Peyer's patch (tissue), 4 donors: ENCODE measurements at places on chromosomes 13 and 19. TPM values are rescaled to one million over a fixed set of nuclear protein-coding genes. Genes with fewer than 3 reads are reported as not detected.

DNA sequence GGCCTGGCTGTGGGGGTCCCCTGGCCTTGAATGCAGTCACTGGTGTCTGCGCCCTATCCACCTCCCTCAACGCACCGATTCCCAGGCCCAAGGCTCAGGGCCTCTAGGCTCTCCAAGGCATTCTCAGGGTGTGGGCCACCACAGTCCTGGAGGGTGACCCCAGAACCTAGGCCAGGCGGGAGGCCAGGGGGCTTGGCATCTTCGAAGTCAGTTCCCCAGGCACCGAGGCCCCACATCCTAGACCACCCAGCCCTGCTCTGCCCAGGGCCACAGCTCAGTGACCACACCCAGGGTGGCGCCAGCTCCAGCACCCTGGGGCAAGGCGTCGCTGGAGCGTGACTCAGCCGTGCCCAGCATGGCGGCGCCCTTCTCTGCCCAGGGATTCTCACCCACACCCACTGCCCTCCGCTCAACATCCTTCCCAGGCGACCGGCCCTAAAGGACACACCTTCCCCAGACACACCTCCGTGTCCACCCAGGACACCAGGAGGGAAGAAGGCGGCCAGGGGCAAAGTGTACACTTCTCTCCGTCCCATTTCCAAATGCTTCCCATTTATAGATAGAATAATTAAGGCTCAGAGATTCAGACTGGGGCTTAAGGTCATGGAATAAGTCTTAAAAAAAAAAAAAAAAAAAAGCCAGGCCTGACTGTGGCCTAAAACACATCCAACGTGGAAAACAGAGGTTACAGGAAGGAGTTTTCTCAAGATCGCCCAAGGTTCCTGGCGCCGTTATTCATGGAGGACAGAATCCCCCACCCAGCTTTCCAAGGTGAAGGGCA is 36.4 kb upstream of the NANOS3 start:
- H3K4me3 ChIP-seq: peak overlapping the region; percentile 92
- no peaks in the 10 kb centered on the region for H3K36me3 ChIP-seq

Gene CLEC4M
- not detected for total RNA-seq

Gene ZNF93
- total RNA-seq: 8.3 TPM

Gene ZNF726
- 12.4 TPM for total RNA-seq

Gene KLK3
- 1.2 TPM for total RNA-seq

GRCh38 chr19:31944326-31944725 is 401.1 kb upstream of the ZNF507 start:
- no peak overlapping the region for H3K4me3 ChIP-seq
- H3K4me1 ChIP-seq: no peaks in the 10 kb centered on the region
- peaks cover 5% of the 10 kb centered on the region for H3K27me3 ChIP-seq
- H3K36me3 ChIP-seq: no peaks in the 10 kb centered on the region
- DNase-seq: no peak

GRCh38 chr13:52599848-52600603 is 42.2 kb upstream of the HNRNPA1L2 start:
- no peaks in the 10 kb centered on the region for H3K36me3 ChIP-seq
- no peaks in the 10 kb centered on the region for H3K27me3 ChIP-seq
- peak overlapping the region; percentile 44 for H3K27ac ChIP-seq
- H3K4me3 ChIP-seq: peak overlapping the region; percentile 45
- H3K4me1 ChIP-seq: peaks cover 4% of the 10 kb centered on the region

Gene PRSS57
- total RNA-seq: not detected

- H3K4me1 ChIP-seq: no peaks in the 10 kb centered on the region
- DNase-seq: no peak
- H3K4me3 ChIP-seq: no peak overlapping the region
Observed at GRCh38 chr13:113118261-113119021, 4.2 kb upstream of the F10 start.

DNA sequence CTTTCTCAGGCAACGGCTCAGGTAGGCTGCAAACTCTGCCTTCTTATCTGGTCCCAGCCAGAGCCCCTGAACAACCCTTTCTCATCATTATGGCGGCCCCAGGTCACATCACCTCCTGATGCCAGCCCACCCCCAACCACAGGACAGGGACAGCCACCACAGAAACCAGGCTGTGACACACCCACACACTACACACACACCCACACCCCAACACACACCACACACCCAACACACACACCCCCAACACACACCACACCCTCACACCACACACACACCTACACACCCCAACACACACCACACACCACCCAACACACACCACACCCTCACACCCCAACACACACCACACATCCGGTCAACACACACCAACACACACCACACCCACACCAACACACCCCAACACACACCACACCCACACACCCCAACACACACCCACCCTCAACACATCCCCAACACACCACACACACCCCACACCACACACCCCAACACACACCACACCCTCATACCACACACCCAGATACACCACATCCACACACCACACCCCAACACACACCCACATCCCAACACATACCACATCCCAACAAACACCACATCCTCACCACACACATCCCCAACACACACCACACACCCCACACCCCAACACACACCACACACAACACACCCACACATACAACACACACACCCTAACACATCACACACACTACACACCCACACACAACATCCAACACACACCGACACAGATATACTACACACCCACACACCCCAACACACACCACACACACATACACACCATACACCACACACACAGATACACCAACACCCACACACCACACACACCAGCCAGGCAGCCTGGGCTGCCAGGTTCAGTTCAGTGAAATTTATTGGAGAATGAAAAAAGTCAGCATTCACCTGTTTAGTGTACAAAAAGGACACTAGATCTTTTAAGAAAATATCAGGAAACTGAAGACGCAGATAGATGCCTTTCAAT is 4.2 kb upstream of the ISYNA1 start:
- peaks cover 12% of the 10 kb centered on the region for H3K4me1 ChIP-seq
- no peak overlapping the region for H3K4me3 ChIP-seq
- no peak for DNase-seq
- no peak overlapping the region for H3K27ac ChIP-seq

GRCh38 chr13:78121001-78121400 is 202.4 kb upstream of the EDNRB start:
- no peaks in the 10 kb centered on the region for H3K4me1 ChIP-seq
- H3K27me3 ChIP-seq: no peaks in the 10 kb centered on the region
- no peak for DNase-seq
- no peak overlapping the region for H3K4me3 ChIP-seq
- H3K27ac ChIP-seq: no peak overlapping the region

Gene MYPOP
- total RNA-seq: 17.7 TPM

- no peak overlapping the region for H3K27ac ChIP-seq
- no peak for DNase-seq
- peaks cover 83% of the 10 kb centered on the region for H3K36me3 ChIP-seq
- no peaks in the 10 kb centered on the region for H3K4me1 ChIP-seq
- H3K4me3 ChIP-seq: no peak overlapping the region
- H3K27me3 ChIP-seq: no peaks in the 10 kb centered on the region
Observed at GRCh38 chr19:7978179-7978825, 27.1 kb downstream of the ELAVL1 start.

Gene WDR88
- total RNA-seq: not detected

- no peak overlapping the region for H3K4me3 ChIP-seq
- no peak overlapping the region for H3K27ac ChIP-seq
- H3K36me3 ChIP-seq: no peaks in the 10 kb centered on the region
- no peaks in the 10 kb centered on the region for H3K27me3 ChIP-seq
- no peak for DNase-seq
Observed at GRCh38 chr13:109789262-109789661, 2.9 kb upstream of the IRS2 start.

- H3K4me1 ChIP-seq: peaks cover 7% of the 10 kb centered on the region
- no peaks in the 10 kb centered on the region for H3K36me3 ChIP-seq
- no peak overlapping the region for H3K27ac ChIP-seq
- no peaks in the 10 kb centered on the region for H3K27me3 ChIP-seq
Observed at GRCh38 chr19:17424743-17425365, 5.0 kb downstream of the MVB12A start.

GRCh38 chr19:55678121-55678671 is 3.2 kb downstream of the EPN1 start:
- no peaks in the 10 kb centered on the region for H3K36me3 ChIP-seq
- no peaks in the 10 kb centered on the region for H3K27me3 ChIP-seq
- peak overlapping the region; percentile 94 for H3K27ac ChIP-seq

GRCh38 chr19:49983645-49984229 is 22.8 kb upstream of the SIGLEC11 start:
- DNase-seq: peak; percentile 85
- no peaks in the 10 kb centered on the region for H3K4me1 ChIP-seq
- H3K36me3 ChIP-seq: no peaks in the 10 kb centered on the region

- H3K4me1 ChIP-seq: no peaks in the 10 kb centered on the region
- peaks cover 55% of the 10 kb centered on the region for H3K36me3 ChIP-seq
- DNase-seq: no peak
- no peak overlapping the region for H3K27ac ChIP-seq
- no peak overlapping the region for H3K4me3 ChIP-seq
- H3K27me3 ChIP-seq: no peaks in the 10 kb centered on the region
Observed at GRCh38 chr13:45356966-45357672, 16.1 kb upstream of the TPT1 start.

- H3K4me3 ChIP-seq: no peak overlapping the region
- no peak overlapping the region for H3K27ac ChIP-seq
- no peaks in the 10 kb centered on the region for H3K4me1 ChIP-seq
- DNase-seq: no peak
- no peaks in the 10 kb centered on the region for H3K36me3 ChIP-seq
Observed at GRCh38 chr19:42628411-42629140, 33.9 kb upstream of the CEACAM8 start.

GRCh38 chr19:13929340-13929739 is 8.9 kb downstream of the PODNL1 start:
- no peaks in the 10 kb centered on the region for H3K27me3 ChIP-seq
- no peaks in the 10 kb centered on the region for H3K4me1 ChIP-seq
- no peaks in the 10 kb centered on the region for H3K36me3 ChIP-seq
- no peak for DNase-seq
- no peak overlapping the region for H3K27ac ChIP-seq
- H3K4me3 ChIP-seq: no peak overlapping the region

DNA sequence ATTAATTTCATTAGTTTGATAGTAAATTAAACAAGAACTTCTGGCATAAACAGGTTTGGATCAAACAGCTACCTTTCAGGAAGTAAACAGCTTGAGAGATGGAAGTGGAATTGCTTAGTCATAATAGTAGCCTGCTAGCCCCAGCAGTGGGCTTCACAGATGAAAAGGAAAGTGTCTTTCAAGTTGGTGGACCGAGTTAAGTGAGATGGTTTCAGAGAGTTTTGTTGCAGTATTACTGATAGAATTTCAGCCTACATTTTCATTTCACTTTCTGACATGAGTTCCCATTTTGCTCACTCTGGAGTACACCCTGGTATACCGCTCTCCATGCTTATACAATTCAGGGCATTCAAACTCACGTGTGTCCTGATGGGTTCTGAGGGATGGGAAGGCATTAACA is 2.0 kb upstream of the PTOV1 start:
- H3K27ac ChIP-seq: no peak overlapping the region
- no peak overlapping the region for H3K4me3 ChIP-seq
- H3K27me3 ChIP-seq: no peaks in the 10 kb centered on the region

Gene CD79A
- total RNA-seq: 3.8 TPM

GRCh38 chr19:18428173-18428786 is 9.1 kb downstream of the SSBP4 start:
- no peaks in the 10 kb centered on the region for H3K36me3 ChIP-seq
- H3K4me3 ChIP-seq: peak overlapping the region; percentile 33
- H3K27ac ChIP-seq: peak overlapping the region; percentile 86
- H3K27me3 ChIP-seq: no peaks in the 10 kb centered on the region
- no peaks in the 10 kb centered on the region for H3K4me1 ChIP-seq

DNA sequence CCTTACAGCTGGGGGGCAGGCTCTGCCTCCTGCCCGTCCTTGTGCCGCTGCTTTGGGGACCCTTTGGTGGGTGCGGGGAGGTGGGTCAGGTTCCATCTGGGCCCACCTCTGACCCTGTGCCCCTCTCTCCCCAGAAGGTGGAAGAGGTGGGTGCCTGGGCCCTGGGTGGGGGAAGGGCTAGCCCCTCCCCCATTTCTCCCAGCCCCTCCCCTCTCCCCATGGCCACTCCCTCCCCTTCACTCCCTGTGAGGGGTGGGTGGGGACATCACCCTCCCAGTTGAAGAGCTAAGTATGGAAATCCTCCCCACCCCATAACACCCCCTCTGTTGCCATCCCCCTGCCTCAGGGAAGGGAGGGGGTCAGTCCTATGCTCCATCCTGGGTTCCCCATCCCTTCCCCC is 14.2 kb downstream of the ARHGEF1 start:
- no peaks in the 10 kb centered on the region for H3K36me3 ChIP-seq
- H3K27ac ChIP-seq: no peak overlapping the region
- no peaks in the 10 kb centered on the region for H3K4me1 ChIP-seq
- no peaks in the 10 kb centered on the region for H3K27me3 ChIP-seq

- H3K4me1 ChIP-seq: no peaks in the 10 kb centered on the region
- no peaks in the 10 kb centered on the region for H3K27me3 ChIP-seq
- no peak for DNase-seq
- no peaks in the 10 kb centered on the region for H3K36me3 ChIP-seq
- H3K4me3 ChIP-seq: no peak overlapping the region
Observed at GRCh38 chr13:30406779-30407416, 15.4 kb upstream of the UBE2L5 start.

- no peaks in the 10 kb centered on the region for H3K4me1 ChIP-seq
- no peaks in the 10 kb centered on the region for H3K27me3 ChIP-seq
- H3K27ac ChIP-seq: no peak overlapping the region
Observed at GRCh38 chr19:29596080-29596727, 9.9 kb upstream of the POP4 start.

Gene BRSK1
- total RNA-seq: 6.6 TPM

DNA sequence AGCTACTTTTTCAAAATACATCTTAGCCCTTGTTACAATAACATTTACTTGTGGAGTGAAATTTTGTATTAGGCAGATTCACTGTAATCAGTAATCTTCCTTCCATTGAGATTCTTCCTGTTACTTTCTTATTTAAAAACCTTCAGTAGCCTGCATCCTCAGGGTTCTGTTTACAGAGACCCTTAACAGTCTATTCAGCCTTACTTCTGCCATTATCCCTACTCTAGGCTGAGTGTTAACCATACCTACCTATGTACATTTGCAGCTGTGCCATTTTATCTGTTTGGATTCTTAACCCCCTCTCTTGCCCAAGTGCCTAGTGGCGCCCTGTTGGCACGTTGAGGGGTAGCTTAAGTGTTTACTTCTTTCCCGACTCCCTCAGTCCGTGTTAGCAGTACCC is 71.9 kb downstream of the LRCH1 start:
- H3K27me3 ChIP-seq: no peaks in the 10 kb centered on the region
- no peaks in the 10 kb centered on the region for H3K36me3 ChIP-seq
- no peak overlapping the region for H3K4me3 ChIP-seq
- no peak for DNase-seq

- no peak overlapping the region for H3K4me3 ChIP-seq
- H3K27ac ChIP-seq: no peak overlapping the region
- no peaks in the 10 kb centered on the region for H3K27me3 ChIP-seq
- no peaks in the 10 kb centered on the region for H3K4me1 ChIP-seq
- no peak for DNase-seq
- peaks cover 21% of the 10 kb centered on the region for H3K36me3 ChIP-seq
Observed at GRCh38 chr19:4506449-4507149, 11.7 kb downstream of the PLIN4 start.

DNA sequence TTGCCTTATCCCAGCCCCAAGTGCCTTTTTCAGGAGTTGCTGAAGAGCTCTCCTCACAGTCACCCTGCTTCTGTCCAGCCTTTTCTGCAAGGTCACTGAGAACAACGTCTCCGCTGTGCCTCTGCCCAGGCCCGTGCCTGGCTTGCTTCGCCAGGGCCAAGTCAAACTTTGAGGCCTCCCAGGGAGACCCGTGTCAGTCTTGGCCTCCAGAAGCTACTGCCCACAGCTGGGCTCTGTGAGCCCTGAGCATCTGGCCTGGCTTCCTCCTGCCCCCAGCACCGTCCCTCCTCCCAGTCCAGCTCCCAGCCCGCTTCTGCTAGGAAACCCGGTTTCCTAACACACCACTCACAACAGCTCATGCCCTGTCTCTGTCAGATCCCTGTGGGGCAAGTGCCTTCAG is 165.9 kb downstream of the TEX29 start:
- H3K4me3 ChIP-seq: no peak overlapping the region
- DNase-seq: no peak
- H3K27ac ChIP-seq: no peak overlapping the region
- no peaks in the 10 kb centered on the region for H3K4me1 ChIP-seq
- no peaks in the 10 kb centered on the region for H3K36me3 ChIP-seq
